Caco-2 (cell line): ENCODE measurements at places on chromosomes 3 and 15. TPM values are rescaled to one million over a fixed set of nuclear protein-coding genes. Genes with fewer than 3 reads are reported as not detected.

Gene SLC24A5
- total RNA-seq = not detected in 2 replicates

Gene MAP6D1
- 2.9 and 5.1 TPM in 2 replicates for total RNA-seq

DNA sequence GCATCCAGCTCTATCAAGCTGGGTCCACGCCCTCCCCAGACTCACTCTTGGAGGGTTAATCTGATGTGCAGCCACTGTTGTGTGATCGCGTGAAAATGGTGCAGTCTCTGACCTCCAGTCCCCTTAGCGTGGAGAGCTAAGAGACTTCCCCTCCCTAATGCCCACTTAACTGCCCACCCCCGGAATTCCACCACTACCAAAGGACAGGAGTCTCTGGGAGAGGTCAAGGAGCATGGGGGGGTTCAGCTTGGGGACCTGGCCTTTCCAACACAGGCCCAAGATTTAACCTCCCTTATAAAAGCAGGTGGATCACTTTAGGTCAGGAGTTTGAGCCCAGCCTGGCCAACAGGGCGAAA, 48.8 kb downstream of the CCDC12 start:
- H3K4me1 ChIP-seq = peaks cover 29% of the 10 kb centered on the region
- peaks cover 8% of the 10 kb centered on the region for H3K36me3 ChIP-seq
- no peak overlapping the region for H3K4me3 ChIP-seq
- no peaks in the 10 kb centered on the region for H3K27me3 ChIP-seq
- H3K27ac ChIP-seq = no peak overlapping the region
- DNase-seq = peak; percentile 1

Gene CCR3
- 0.64 and 0.65 TPM in 2 replicates for total RNA-seq

DNA sequence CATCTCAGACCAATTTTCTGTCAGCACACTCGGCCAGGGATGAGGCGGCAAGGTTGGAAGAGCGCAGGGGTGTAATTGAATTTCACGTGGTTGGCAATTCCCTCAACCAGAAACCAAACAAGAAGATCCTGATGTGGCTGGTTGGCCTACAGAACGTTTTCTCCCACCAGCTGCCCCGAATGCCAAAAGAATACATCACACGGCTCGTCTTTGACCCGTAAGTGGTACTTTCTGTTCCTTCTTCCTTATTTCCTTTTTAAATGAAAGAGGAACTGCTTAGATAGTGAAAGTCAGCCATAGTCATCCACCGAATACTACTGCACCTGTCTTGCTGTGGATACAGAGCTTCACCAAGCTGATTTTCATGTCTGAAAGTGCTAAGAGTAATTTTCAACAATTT, 60.1 kb downstream of the SGO1 start:
- no peak overlapping the region for H3K4me3 ChIP-seq
- no peaks in the 10 kb centered on the region for H3K4me1 ChIP-seq
- no peaks in the 10 kb centered on the region for H3K36me3 ChIP-seq
- no peak overlapping the region for H3K27ac ChIP-seq
- DNase-seq = no peak
- H3K27me3 ChIP-seq = no peaks in the 10 kb centered on the region

DNA sequence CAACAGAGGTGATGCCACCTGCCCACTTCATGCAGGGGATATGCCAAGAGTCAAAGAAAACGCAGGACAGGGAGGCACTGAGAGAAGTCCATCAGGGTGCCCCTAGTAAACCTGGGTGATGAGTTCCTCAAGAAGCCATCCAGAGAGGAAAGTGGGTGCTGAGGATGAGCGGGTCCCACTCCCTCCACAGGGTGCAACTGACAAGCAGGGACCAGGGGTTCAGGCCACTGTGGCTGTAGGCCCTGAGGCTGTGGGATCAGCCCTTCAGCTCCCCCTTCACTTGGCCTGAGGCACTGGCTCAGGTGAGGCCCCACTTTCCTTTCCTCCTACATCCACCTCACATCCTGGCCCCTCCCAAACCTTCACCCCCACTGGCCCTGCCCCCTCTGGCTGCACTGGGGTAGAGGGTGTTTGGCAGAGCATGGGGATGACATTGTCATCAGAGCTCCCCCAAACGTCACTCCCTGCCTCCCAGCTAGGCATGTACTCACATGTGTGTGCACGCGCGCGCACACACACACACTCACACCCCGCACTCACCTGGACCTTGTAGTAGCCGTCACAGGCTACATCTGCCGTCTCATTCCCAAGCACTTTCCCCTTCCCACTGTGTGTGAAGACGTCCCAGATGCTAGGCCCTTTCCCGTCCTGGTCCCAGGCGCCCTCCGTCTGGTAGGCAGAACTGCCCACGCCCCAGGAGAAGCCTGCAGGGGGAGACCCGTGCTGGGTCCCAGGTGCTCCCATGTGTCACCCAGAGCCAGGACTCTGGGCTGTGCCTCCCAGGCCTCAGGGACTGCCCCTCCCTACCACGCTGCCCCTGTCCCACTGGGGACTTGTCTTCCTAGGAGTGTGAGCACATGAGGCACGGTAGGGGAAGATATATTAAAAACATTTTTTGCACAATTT, 1.4 kb downstream of the LCTL start:
- no peak overlapping the region for H3K4me3 ChIP-seq
- H3K27me3 ChIP-seq = no peaks in the 10 kb centered on the region
- no peaks in the 10 kb centered on the region for H3K4me1 ChIP-seq
- H3K36me3 ChIP-seq = no peaks in the 10 kb centered on the region
- no peak for DNase-seq

GRCh38 chr15:87739081-87739480, 517.5 kb downstream of the NTRK3 start:
- DNase-seq = no peak
- H3K4me1 ChIP-seq = no peaks in the 10 kb centered on the region
- no peak overlapping the region for H3K4me3 ChIP-seq
- H3K36me3 ChIP-seq = no peaks in the 10 kb centered on the region

- H3K4me3 ChIP-seq = peak overlapping the region; percentile 87
- H3K4me1 ChIP-seq = peaks cover 21% of the 10 kb centered on the region
- no peaks in the 10 kb centered on the region for H3K27me3 ChIP-seq
- H3K27ac ChIP-seq = peak overlapping the region; percentile 88
- no peaks in the 10 kb centered on the region for H3K36me3 ChIP-seq
Observed at GRCh38 chr15:41661518-41662225, 1.5 kb downstream of the MGA start.

Gene CELSR3
- 35.4 and 39.0 TPM in 2 replicates for total RNA-seq

DNA sequence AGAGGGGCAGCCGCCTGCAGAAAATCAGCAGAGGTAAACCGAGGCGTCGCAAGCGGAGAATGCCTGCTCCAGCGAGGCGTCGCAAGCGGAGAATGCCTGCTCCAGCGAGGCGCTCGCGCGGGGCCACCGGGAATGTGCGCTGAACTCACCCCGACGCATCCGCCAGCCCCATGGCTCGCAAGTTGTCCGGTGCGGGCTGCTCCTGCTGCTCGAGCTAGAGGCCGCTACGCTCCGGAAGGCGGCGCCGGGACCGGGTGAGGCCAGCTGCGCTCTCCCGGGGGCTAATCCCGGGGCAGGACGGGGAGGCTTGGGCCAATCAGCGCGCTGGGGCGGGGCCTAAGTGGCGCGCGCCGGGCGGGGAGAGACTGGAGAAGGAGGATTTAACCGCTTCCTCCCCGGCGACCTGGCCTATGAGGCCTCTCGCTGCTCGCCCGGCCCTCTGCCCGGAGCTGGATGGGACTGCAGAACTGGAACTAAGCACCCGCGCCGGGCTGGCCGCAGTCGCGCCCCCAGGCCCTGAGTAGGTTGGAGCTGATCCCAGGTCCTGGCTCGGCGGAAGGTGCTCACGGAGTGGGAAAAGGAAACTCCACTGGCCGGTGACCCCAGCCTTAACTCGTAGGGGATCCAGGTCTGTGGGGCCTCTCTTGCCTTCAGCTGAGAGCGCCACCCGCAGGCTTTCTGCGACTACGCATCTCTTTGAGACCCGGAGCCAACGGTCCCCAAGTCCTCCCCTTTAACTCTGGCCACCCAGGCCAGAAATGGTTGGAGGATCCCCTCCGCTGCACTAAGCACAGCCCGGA, at the start of gene SLC26A6:
SLC26A6 (minus strand) TSS at position 240 of the 800 bp plus-strand sequence; CDS start at position 172, 68 bp downstream.
- H3K36me3 ChIP-seq = peaks cover 2% of the 10 kb centered on the region; the same call in 1 of the 2 replicates
- peak within 1 kb of the TSS; percentile 83 for H3K4me3 ChIP-seq
- H3K27me3 ChIP-seq = no peaks in the 10 kb centered on the region
- peak; percentile 96 for DNase-seq
- peaks cover 19% of the 10 kb centered on the region for H3K4me1 ChIP-seq
- H3K27ac ChIP-seq = peak within 1 kb of the TSS; percentile 59

DNA sequence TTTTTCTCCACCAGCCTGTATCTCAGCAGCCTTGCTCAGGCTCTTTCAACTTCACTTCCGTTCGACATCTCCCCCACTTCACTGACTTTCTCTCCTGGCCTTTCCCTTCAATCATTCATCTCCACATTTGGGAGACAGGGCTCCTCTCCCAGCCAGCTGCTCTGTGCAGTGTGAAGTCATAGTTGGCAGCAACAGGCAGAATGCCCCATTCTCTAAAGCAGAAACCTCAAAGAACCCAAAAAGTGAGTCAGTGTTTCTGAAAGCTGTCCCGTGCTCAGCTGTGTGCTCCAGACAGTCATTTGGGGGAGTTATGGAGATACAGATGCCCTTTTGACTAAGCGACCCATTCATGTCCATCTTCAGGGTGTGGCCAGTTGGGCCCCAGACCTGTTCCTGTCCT, 54.3 kb downstream of the NTRK3 start:
- DNase-seq = no peak
- H3K36me3 ChIP-seq = no peaks in the 10 kb centered on the region
- H3K27me3 ChIP-seq = no peaks in the 10 kb centered on the region

- no peaks in the 10 kb centered on the region for H3K27me3 ChIP-seq
- DNase-seq = no peak
- H3K27ac ChIP-seq = peak overlapping the region; percentile 9
Observed at GRCh38 chr3:58079773-58080172, 71.6 kb downstream of the FLNB start.

Gene DUOXA2
- total RNA-seq = 1.5 and 1.6 TPM in 2 replicates

Gene AP3B2
- total RNA-seq = 0.37 and 0.82 TPM in 2 replicates

DNA sequence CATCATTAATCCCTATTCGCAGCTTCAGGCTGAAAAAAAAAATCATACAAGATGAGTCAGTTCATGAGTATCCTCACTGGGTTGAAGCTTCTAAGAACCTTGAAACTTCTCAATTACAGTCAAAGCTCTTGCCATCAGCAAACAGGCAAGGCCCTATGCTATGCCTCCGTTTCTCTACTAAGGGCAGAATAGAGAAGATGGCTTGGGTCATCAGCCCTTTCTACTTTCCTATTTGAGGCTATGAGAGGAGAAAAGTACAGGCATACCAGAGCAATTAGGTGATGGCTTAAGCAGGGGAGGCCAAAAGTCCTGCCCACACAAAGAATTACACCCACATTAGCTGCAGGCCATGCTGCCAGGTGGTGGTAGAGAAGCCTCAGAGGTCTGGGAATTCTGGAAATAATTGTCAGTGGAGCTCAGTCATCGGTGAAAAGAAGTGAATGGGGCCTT, 89.0 kb downstream of the MRPL46 start:
- H3K27ac ChIP-seq = no peak overlapping the region
- no peak for DNase-seq
- H3K27me3 ChIP-seq = no peaks in the 10 kb centered on the region; the same call in 1 of the 2 replicates
- no peaks in the 10 kb centered on the region for H3K36me3 ChIP-seq
- no peaks in the 10 kb centered on the region for H3K4me1 ChIP-seq
- H3K4me3 ChIP-seq = no peak overlapping the region

DNA sequence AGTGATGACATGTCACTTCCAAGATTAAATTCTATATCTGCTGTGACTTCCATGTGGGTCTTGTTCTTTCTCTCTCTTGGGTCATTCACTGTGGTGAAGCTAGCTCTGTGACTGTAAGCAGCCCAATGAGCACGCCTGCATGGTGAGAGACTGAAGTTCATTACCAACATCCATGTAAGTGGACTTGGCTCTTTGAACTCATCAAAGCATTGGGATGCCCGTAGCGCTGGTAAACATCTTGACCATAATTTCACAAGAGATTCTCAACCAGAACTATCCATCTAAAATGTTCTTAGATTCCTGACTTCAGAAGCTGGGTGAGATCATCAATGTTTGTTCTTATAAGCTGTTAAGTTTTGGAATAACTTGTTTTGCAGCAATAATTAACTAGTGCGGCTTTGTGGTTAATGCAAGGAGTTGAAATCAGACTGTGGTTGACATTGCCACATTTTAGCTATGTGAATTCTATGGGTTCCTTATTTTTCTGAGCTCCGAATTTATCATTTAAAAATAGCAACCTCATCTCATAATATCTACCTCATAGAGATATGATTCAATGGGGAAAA, 31.6 kb upstream of the LRRC3B start:
- H3K27me3 ChIP-seq = no peaks in the 10 kb centered on the region
- no peaks in the 10 kb centered on the region for H3K4me1 ChIP-seq
- H3K27ac ChIP-seq = no peak overlapping the region
- no peak for DNase-seq
- no peak overlapping the region for H3K4me3 ChIP-seq
- no peaks in the 10 kb centered on the region for H3K36me3 ChIP-seq

DNA sequence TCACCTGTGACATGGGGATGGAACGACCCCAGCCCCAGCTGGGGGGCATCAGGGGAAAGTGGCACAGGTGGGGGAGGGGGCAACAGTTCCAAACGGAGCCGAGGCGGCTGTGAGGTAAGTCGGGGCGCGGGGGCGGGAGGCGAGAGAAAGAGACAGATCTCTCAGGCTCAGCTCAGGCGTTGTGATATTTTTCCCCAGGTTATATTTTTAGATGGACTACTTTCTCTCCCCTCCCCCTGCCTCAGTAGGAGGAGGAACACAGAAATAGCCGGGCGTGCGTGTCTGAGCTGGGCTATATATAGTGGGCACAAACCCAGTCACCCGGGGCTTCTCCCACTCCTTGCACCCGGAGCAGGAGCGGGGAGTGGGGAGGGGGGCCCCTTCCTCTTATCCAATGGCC, 91.0 kb upstream of the LINGO1 start:
- H3K27ac ChIP-seq = no peak overlapping the region
- H3K4me1 ChIP-seq = no peaks in the 10 kb centered on the region
- H3K27me3 ChIP-seq = no peaks in the 10 kb centered on the region

Gene GANC
- 11.8 and 12.6 TPM in 2 replicates for total RNA-seq
